ENCODE measurements at places on chromosomes 7 and 10.

- no peak for DNase-seq
These were observed 28.0 kb upstream of the GNAI1 start for GRCh38 chr7:80106498-80107113.

DNA sequence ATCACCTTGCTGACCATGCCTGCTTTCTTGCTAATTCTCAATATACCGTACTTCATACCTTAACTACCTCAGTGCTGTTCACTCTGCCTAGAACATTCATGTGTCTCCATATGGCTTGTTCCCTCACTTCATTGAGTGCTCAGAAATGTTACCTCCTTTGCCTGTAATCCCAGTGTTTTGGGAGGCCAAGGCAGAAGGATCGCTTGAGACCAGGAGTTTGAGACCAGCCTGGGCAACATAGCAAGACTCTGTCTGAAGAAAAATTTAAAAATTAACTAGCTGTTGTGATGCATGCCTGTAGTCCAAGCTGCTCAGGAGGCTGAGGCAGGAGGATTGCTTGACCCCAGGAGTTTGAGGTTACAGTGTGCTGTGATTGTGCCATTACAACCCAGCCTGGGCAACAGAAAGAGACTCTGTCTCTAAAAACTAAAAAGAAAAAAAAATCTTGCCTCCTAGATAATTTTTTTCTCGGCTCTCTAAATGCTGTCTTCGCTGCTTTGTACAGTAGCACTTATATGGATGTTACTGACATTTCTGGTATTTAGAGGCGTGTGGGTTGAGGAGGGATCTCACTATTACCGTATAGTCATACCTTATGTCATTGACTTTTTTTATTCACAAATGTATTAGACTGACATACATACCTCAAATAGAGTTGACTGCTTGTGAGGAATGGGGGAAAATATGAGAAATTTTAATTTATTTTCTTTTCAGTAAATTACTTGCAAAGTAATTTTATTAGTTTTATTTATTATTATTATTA lies 63.7 kb downstream of the LCOR start:
- DNase-seq, result no peak

GRCh38 chr10:6133331-6134098 lies 44.7 kb downstream of the RBM17 start:
- no peak for DNase-seq

- no peak for DNase-seq
These were observed 108.2 kb downstream of the COL26A1 start for GRCh38 chr7:101470668-101471487.

DNA sequence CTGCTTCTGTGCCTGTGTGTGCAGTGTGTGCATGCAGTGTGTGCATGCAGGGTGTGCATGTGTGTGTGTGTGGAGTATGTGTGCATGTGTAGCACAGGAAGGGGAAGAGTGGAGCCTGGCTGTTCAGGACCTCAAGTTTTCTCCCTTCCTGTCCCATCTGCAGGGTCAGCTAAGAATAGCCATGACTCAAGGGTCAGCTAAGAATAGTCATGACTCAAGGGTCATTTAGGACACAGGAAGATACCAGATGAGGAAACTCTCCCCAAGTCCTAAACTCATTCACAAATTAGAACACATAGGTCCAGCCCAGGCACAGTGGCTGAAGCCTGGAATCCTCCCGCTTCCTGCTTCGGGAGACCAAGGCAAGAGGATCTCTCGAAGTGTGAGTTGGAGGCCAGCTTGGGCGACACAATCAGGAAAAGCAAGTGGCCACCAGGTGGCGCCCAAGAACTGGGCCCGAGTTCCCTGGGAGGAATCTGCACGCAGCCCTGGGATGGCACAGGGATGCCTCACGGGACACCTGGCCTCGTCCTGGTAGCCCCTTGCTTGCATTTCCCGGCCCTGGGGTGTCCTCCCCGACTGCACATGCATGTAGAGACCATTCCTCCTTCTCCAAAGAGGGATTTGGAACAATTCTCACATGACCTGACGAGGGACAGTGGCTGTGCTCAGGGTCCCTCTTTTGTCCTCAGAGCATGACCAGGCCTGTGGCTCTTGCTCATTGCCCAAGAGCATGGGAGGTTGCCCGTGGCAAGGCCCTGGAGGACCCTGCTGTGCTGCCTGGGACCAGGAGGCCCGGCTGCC lies 21.4 kb upstream of the VOPP1 start:
- DNase-seq, result no peak

DNA sequence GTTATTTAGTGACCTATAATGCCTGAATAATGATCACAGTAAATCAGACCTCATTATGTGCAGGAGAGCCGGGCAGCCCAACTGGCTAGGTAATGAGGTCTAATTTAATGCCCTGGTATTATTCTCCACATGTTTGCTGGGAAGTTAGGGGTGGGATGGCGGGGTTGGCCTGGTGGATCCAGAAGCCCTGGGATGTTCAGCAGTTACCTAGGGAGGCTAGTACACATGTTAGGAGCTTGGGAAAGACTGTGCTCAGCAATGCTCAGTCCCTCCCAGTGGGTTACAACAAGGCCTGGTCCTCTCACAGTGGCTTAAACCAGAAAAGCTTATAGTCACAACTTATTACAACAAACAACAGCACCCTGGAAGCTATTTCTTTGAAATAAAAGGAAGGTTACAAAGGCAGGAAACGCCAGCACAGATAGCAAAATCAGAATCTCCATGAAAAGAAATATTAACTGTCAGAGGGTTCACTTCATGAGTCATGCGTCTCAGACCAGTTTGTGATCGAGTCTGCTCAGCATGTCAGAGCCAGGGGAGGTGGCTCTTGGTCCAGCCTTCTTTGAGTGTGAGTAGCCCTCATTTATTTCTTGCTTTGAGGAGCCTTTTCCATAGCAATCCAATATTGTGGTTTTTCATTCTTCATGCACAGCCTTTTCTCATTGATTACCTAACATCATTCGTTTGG lies 418.6 kb upstream of the NPVF start:
- DNase-seq, result no peak

DNA sequence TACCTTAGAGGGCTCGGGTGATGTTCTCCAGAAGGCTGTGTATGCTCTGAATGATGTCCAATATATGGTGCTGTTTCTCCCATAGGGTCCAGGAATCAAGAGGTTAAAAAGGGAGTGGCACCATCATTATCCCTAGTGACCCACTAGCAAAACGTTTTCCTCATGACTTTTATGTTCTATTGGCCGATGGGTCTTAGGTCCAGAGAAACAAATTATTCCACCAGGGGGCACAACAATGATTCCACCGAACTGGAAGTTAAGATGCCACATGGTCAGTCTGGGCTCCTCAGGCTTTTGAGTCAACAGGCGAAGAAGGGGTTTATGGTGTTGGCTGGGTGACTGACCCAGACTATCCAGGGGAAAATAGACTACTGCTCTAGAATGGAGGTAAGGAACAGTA lies 256.1 kb downstream of the COBL start:
- no peak for DNase-seq

DNA sequence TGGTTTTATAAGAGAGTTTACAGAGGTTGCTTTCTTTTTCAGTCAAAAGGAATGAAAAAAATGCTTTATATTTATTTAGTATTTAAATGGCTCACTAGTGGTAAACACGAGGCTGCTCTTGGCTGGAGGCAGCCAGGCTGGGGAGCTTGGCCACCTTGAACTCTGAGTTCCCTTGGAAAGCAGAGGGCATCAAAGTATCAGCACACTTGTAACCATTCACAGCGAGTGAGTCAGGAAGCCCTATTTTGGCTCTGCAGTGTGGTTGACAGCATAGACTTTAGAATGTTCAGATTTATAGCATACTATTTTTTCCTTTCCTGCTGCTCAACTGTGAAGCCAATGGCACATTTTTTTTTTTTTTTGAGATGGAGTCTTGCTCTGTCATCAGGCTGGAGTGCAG lies 51.6 kb downstream of the CYCS start:
- peak; percentile 9 for DNase-seq

DNA sequence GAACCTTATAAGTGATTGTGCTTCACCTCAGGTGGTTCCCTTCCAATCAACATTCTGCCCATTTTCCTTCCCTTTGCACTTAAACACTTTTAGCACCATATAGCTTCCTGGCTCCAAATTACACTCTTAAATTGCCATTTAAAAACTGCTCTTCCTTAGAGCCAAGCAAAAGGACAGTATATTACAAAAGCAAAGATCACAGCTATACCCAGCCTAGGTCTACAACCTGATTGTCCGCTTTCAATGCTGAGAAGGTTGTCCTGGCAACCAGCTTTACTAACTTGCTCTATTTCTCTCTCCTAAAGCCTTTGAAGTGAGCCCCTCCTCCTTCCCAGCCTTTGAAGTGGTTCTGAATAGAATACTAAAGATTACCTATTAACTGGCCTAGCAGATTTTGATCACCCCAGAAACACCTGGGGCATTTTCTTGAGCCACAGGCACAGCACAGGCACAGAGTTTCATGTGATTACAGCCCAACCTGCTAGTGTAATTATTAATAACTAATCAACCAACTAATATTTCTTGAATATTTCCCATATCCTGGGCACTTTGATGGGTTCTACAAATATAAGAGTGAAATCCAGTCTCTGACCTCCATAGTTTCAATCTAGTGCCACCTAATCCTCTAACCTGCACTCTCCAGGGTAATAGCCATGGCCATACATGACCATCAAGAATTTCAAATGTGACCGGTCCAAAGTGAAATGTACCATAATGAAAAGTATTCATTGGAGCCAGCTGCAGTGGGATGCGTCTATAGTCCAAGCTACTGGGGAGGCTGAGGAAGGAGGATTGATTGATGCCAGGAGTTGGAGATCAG lies 63.6 kb upstream of the TRIM24 start:
- no peak for DNase-seq
